GM23248 (cell line): ENCODE measurements at places on chromosomes 5 and 9. TPM values are rescaled to one million over a fixed set of nuclear protein-coding genes. Genes with fewer than 3 reads are reported as not detected.

The SPINK13 gene
- total RNA-seq: not detected in 2 replicates

The CCDC152 gene
- total RNA-seq: 0.89 and 2.8 TPM in 2 replicates

DNA sequence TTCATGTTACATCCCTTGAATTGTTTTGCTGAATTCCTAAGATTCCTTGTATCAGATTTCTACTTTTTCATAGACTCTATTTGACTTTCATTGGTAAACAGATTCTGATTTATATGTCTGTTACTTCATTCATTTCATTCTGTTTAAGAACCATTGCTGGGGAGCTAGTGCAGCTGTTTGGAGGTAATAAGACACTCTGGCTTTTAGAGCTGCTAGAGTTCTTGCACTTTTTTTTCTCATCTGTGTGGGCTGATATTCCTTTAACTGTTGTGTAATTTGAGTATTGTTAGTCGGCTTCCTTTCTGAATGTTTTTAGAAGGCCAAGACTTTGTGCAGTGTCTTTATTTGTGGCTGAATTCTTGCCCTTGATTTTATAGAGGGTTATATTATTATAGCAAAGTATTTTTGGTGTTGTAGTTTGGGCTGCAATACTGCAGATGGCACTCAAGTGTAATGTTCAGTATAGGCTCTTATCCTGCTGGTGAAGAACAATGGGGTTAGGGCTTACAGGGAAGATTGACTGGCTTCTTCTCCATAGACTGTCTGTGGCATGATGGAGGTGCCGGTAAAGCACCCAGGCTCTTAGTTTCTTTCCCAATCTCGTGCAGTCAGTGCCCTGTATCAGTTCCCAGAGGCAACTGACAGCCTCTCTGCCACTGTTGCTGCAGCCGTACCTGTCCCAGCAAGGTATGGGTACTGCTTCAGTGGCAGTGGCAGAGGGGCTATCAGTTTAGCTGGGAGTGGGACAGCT is 162.2 kb downstream of the OXCT1 start:
- peak; percentile 70 for DNase-seq

The RAD23B gene
- 122 and 124 TPM in 2 replicates for total RNA-seq

The ANKHD1 gene
- 27.9 and 40.5 TPM in 2 replicates for total RNA-seq

The DAPK1 gene
- 1.9 and 3.3 TPM in 2 replicates for total RNA-seq

- no peak for DNase-seq
These were observed 139.7 kb downstream of the C5orf15 start for GRCh38 chr5:133828722-133829121.

The TICAM2 gene
- total RNA-seq: 1.9 and 12.3 TPM in 2 replicates

The PCDH12 gene
- total RNA-seq: 0.13 TPM in 1 of 2 replicates, not detected in the other

The MED22 gene
- 24.4 and 28.6 TPM in 2 replicates for total RNA-seq

The SLC6A3 gene
- total RNA-seq: not detected in 2 replicates

DNA sequence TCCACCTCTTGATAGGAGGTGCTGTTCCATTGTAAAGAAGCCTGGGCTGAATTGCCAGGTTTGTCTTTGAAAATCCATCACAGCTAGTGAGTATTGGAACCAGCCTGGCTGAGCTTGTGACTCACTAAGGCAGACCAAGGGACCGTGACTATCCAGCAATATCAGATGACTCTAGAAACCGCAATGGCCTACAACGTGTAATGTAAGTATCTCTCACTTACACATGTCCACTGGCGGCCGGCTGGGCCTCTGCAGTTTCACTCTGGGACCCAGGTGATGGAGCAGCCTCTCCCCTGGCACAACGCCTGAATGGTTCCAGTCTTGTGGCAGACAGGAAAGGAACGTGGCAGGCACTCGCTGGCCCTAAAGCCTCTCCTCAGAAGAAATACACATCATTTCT is 3.1 kb upstream of the HRH2 start:
- no peak for DNase-seq

GRCh38 chr5:37875051-37875787 is 35.4 kb upstream of the GDNF start:
- peak; percentile 91 for DNase-seq

- DNase-seq: peak; percentile 23
These were observed 27.2 kb downstream of the ATP6V0E1 start for GRCh38 chr5:173010547-173011464.

DNA sequence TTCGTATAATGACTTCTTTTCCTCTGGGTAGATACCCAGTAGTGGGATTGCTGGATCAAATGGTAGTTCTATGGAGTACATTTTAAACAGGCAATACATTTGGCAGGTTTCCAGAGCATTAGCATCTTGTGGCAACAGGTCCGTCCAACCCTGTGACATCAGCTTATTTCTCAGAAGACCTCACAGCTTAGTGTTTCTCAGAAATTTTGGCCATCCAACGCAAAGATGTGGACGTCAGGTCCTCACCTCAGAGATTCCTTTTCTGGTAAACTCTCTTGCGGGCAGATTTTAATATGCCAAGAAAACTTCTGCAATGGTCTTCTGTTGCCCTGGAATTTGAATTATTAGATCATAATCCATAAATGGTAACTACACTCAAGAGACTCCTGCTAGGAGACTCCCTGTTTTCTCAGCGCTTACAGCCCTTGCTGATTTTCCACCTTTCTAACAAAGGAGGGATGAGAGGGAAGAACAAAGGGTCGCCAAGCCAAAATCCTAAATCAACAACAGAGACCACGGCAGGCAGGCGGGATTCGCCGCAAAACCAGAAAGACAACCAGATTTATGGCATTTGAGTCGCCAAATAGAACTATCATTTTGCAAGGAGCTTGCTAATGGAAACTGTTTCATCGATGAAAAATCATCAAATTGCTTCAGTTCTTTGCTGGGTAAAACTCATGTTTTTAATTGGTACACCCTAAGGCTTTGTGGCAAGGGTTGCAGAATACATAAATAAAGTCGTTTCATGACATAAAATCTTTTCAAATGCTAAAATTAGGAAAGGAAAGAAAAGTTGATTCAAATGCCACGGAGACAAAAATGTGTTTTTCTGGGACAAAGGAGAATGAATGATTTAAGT is 34.1 kb upstream of the PLPP1 start:
- DNase-seq: peak; percentile 64

DNA sequence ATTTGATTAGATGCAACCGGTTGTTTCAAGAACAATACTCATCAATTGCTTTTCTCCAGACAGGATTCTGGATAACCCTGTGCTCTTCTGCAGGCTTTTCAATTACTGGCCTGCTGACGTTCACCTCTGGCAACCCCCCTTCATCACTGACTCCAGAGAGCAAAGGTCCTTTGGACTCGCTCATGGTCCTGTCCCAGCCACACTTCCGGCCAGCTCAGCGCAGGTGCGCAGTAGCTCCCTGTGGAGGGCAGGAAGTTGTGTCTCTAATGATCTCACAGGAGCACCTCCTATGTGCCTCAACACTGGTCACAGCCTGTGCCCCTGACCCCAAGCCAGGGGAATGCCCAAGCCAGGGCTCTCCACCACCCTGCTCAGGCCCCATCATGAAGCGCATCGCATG is 44.0 kb downstream of the OLFM1 start:
- DNase-seq: no peak

The CTXN3 gene
- not detected in 2 replicates for total RNA-seq

The MEIKIN gene
- not detected in 2 replicates for total RNA-seq

GRCh38 chr5:68776381-68776780 is 317.4 kb upstream of the SLC30A5 start:
- no peak for DNase-seq

The PCAT7 gene
- total RNA-seq: not detected in 2 replicates

DNA sequence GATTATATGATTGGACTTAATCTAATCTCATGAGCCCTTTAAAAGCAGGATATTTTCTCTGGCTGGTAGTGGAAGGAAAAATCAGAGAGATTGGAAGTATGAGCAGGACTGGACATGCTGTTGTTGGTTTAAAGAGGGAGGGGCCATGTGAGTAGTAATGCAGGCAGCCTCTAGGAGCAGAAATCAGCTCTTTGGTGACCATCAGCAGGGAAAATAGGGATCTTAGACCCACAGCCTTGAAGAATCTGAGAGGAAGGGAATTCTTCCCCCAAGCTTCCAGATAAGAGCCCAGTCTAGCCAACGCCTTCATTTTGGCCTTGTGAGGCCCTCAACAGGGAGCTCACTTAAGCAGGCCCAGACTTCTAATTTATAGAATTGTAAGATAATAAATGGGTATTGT is 9.5 kb downstream of the SH3GL2 start:
- DNase-seq: no peak

GRCh38 chr5:43485406-43485805 is 1.7 kb upstream of the TMEM267 start:
- peak; percentile 27 for DNase-seq

DNA sequence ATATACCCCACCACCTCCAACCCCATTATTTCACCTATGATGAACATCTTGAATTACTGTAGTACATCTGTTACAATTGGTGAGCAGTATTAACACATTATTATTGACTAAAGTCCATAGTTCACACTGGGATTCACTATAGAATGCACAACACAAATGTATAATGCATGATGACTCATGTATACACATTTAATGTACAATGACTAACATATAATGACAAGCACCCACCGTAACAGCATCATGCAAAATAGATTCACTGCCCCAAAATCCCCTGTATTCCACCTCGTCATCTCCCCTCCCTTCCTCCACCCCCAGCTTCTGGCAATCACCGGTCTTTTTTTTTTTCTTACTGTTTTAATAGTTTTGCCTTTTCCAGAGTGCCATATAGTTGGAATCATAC is 47.1 kb upstream of the NEK6 start:
- DNase-seq: peak; percentile 43

GRCh38 chr5:166401391-166401790 is 1890.1 kb upstream of the WWC1 start:
- no peak for DNase-seq

The FYB1 gene
- under 0.01 TPM in 1 of 2 replicates, not detected in the other for total RNA-seq

DNA sequence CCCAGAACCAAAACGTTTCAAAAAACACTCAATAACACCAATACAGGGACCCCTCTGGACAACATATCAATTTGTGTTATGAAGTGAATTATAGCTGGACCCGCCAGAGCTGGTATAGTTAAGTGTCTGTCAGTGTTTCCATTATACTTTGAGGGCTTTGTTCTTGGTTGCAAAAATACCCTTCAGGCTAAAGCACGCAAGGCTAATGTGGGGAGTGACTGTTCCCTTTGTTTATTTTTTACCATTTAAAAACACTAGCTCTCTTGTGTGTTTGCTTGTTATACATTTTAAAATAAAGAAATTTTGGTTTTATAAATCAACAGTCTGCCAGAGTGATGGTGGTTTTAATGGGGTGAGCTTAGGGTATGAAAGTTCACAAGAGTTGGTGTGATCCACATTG is 859.5 kb downstream of the PTPRD start:
- DNase-seq: no peak

DNA sequence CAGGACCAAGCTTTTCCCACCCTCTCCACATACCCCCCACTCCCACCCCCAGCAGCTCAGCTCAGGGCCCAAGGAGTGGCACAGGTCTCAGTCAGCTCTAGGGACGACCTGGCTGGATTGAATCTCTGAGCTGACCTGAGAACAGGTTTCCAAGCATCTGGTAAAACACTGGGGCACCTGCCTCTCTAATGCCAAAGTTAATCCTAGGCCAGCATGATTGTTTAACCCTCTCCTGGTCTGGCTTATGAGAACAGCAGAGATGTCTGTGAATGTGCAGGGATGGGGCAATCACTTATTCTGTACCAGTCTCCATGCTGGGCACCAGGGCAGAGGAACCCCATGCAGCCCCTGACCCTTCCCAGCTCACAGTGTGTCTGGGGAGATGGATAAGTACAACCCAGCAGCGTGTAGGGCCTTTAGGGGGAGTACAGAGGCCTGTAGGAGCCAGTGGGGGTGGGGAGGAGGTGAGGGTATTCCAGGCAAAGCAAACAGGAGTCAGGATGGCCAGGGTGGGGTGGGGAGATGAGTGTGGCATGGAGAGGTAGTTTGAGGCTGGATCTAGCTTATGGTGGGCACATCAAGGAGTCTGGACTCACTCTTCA is 678 bp upstream of the KIF12 start:
- no peak for DNase-seq

The GARIN3 gene
- total RNA-seq: not detected in 2 replicates

GRCh38 chr5:176723440-176723839 is 76.2 kb downstream of the TSPAN17 start:
- no peak for DNase-seq

The PLPP7 gene
- 0.13 and 0.32 TPM in 2 replicates for total RNA-seq
